ENCODE measurements at places on chromosomes 2 and 18.

- no peak for DNase-seq
Measured at GRCh38 chr2:197007716-197008628, 81.5 kb upstream of the PGAP1 start.

- DNase-seq, result no peak
Measured at GRCh38 chr2:200455958-200456421, 53.9 kb downstream of the KCTD18 start.

- no peak for DNase-seq
Measured at GRCh38 chr2:187210726-187211125, 237.3 kb downstream of the CALCRL start.

DNA sequence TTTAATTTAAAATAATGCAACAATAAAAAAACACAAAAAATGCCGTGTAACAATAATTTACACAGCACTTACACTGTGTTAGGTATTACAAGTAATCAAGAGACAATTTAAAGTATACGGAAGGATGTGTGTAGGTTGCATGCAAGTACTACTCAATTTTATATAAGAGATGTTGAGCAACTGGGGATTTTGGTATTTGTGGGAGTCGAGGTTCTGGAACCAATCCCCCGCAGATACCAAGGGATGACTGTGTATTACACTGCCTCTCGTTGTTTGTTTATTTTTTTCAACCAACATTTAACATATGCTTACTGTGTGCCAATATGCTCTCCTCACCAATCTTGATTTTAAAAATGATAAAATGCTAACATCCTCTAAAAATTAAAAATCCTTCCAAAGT is 24.8 kb downstream of the MAP3K2 start:
- no peak for DNase-seq

GRCh38 chr2:28346587-28346986 is 46.1 kb upstream of the FOSL2 start:
- DNase-seq, result no peak

GRCh38 chr2:57330447-57330846 is 716.2 kb upstream of the VRK2 start:
- no peak for DNase-seq

- DNase-seq, result no peak
Measured at GRCh38 chr2:75622500-75622899, 24.1 kb upstream of the MRPL19 start.

- no peak for DNase-seq
Measured at GRCh38 chr2:207933396-207934065, 91.8 kb downstream of the PLEKHM3 start.
